ENCODE measurements at places on chromosomes 11 and 22.

GRCh38 chr11:34234086-34234740 is 123.6 kb downstream of the ABTB2 start:
- peak; percentile 92 for DNase-seq

GRCh38 chr11:61960532-61960931 is 6.9 kb downstream of the FTH1 start:
- DNase-seq, result no peak

- DNase-seq, result no peak
Observed at GRCh38 chr11:111135778-111136570, 109.6 kb upstream of the POU2AF2 start.

GRCh38 chr11:127926721-127927120 is 660.6 kb downstream of the ETS1 start:
- no peak for DNase-seq

- no peak for DNase-seq
Observed at GRCh38 chr11:78972177-78972576, 397.5 kb upstream of the NARS2 start.

GRCh38 chr11:106231591-106231990 is 154.1 kb downstream of the AASDHPPT start:
- no peak for DNase-seq

DNA sequence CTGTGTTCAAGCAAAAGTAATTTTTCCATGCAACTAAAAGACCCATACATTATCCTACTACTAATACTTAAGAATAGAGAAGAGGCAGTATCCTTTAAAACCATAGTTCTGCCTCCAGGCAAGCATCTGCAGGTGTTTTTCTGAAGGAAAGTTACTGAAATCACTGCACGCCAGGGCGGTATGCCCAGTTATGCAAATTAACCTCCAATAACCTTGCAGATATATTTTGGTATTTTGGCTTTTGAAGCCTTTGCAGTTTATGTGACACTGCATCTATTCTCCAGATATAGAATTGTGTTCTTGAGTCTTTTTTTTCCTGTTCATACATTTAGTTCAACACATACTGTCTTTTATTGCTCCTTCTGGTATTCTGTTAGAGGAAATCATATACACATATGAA is 346.2 kb upstream of the PDGFD start:
- no peak for DNase-seq

DNA sequence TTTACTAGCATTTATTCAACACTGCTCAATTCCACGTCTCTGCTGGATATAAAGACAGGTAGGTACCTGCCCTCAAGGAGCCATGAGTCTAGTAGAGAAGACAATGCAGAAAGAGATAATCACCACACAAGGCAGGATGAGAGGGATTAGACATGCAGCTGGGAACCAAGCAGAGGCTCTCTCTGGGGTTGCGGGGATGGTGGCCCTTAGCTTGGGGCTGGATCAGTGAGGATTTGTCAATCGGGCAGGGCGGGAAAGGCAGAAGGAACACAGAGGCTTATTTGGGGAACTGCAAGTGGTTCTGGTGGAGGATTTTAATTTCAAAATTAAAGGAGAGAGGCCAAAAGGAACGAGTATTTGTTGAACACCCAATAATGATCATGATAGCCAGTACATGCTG is 8.5 kb upstream of the DMC1 start:
- no peak for DNase-seq

- no peak for DNase-seq
Observed at GRCh38 chr11:110472858-110473257, 43.1 kb downstream of the FDX1 start.

- DNase-seq, result no peak
Observed at GRCh38 chr11:25938952-25939351, 393.0 kb upstream of the ANO3 start.

GRCh38 chr11:64040684-64041322 is 5.1 kb downstream of the FLRT1 start:
- DNase-seq, result peak; percentile 19

- DNase-seq, result no peak
Observed at GRCh38 chr11:93801366-93801765, 17.3 kb downstream of the MED17 start.

- no peak for DNase-seq
Observed at GRCh38 chr11:69919659-69920344, 100.6 kb upstream of the FGF3 start.

- DNase-seq, result no peak
Observed at GRCh38 chr11:61744609-61745156, 7.8 kb upstream of the MYRF start.

GRCh38 chr11:75205564-75206020 is 35.0 kb upstream of the TPBGL start:
- no peak for DNase-seq

DNA sequence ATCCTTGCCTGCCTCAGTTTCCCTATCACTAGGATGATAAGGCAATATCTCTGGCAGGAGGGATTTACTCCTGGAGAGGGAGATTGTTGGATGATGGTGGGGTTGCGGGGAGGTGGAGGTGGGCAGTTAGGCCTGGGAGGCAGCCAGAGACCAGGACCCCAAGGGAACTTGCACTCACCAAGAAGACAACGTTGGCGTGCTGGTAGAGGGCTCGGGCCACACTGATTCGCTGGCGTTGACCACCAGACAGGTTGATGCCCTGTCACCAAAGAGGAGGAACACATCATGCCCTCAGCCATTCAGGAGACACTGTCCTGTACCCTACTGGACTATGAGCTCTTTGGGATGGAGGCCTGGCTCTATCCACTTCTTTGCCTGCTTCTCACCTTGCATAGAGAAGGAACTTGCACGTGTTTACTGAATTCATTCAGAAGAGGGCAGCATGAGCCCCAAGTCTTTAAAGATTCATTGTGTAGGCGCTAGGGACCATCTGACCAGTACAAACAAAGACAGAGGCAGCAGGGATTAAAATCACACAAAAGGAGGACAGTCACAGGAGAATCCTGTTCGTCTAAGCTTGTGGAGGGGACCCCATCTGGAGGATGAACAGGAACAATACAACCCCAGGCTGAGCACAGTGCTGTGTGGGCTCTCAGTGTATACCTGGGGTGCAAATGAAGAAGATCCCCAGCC is 24.2 kb upstream of the KCNJ11 start:
- no peak for DNase-seq

- no peak for DNase-seq
Observed at GRCh38 chr11:10478066-10478465, 23.0 kb downstream of the AMPD3 start.

DNA sequence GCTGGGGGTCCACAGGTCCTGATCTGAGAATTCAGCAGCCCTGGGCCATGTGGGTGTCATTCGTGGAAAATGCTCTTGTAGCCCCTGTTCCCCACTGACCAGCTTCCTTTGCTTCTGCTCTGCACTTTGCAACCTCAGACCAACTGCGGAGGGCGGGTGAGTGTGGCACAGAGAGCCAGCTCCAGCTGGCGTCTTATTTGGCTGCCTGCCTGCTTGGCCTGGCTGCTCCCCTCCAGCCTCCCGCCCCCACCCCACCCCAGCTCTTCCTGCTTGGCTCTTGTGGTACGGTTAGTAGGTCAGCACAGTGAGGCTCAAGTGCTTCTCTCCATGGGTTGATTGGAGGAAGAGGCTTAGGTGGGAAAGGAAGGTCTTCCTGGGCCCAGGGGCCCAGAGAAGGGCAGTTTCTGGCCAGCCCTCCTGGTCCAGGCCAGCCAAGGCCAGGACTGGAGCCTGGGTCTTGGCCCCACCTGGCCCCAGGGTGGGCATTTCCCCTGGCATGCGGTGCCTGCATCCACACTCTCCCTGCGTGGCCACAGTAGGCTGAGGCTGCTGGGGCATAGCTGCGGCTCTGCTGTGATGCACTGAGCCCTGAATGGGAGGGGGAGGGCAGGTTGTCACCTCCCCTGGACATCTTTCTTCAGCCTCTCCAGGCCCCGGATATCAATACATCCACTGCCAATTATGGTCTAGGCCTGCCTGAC is 26.5 kb downstream of the MYO7A start:
- DNase-seq, result no peak

DNA sequence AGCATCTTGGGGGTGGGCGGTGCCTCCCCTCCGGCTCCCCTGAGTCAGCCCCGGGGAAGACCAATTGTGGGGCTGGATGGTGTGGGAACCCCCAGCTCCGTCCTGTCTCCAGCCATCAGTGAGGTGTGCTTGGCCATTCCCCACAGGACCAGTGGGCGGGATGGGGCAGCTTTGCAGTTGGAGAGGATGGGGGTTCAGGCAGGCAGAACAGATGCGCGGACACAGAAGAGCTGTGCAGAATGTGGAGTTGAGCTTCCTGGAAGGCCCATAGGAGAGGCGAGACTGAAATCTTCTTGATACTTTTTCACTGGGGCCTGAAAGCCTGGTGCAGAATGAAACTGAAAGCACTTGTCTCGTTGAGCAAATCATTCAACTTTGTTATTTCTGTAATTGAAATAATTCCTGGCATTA is 23.8 kb downstream of the PARVB start:
- peak; percentile 74 for DNase-seq

- DNase-seq, result no peak
Observed at GRCh38 chr22:33699176-33699575, 221.1 kb downstream of the LARGE1 start.

DNA sequence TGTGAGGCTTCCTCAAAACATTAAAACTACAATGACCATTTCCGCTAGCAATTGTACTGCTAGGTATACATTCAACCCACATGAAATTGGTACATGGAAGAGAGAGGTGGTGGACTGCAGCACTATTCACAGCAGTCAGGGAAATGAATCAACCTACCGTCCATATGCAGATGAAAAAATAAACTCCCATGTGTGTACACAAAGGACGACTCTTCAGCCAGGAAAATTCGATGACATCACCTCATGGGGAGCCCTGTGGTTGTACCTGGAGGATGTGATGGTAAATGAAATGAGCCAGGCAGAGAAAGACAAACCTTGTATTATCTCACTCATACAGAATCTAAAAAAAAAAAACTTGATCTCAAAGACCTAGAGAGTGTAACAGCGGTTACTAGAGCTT is 23.3 kb downstream of the RFPL3 start:
- DNase-seq, result no peak

DNA sequence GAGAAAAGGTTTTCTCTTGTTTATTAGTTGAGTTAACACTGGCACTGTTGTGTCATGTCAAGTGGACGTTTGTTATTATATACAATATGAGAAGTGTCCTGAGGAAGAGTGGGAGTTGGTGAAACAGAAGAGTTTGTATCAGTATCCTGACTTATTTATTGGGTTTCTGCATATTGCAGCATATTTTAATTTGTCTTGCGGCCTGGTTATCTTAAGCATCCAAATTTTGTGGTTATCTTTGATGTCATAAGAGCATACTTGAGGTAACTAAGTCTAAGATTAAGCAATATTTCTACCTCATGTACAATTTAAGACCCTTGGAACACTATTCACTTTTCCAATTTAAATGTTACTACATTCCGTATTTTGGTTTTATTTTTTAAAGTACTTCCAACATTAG is 103.5 kb downstream of the DDX10 start:
- DNase-seq, result no peak

GRCh38 chr11:96361778-96362177 is 18.8 kb upstream of the MAML2 start:
- no peak for DNase-seq

- peak; percentile 51 for DNase-seq
Observed at GRCh38 chr11:927871-928270, 2.2 kb downstream of the AP2A2 start.

- no peak for DNase-seq
Observed at GRCh38 chr11:86553265-86553664, 119.2 kb downstream of the ME3 start.

GRCh38 chr22:26770624-26771023 is 113.2 kb downstream of the MIAT start:
- DNase-seq, result no peak

- no peak for DNase-seq
Observed at GRCh38 chr11:119012629-119013170, 5.4 kb downstream of the RPS25 start.

GRCh38 chr22:48316257-48317250 is 1511.1 kb downstream of the BRD1 start:
- no peak for DNase-seq

DNA sequence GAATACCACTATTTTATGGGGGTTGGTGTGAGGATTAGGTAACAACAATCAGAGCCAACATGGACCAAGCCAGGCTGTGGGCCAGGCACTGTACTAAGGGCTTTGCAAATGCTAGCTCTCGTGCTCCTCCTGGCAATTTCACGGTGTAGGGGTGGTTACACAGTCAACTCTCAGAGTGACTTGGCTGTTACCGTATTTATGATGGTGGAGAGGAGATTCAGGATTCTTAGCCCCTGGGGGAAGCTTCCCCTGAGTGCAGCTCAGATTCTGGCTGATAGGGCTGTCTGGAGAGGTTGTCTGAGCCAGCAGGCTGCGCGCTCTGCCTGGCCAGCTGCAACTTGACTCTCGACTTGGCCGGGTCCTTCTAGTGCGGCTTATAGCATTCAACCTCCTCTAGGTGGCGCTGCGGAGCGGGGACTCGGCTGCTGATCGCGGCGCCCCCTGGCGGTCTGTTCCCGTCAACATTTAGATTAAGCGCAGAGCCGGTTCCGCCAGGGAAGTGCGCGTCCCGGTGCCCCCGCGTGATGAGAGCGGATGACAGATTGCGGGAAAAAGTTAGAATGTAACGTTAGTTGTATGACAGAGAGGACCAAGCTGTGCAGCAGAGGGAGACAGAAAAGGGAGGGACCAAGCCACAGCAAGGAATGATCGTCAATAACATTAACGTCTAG is 4.5 kb upstream of the NCF4 start:
- DNase-seq, result peak; percentile 91

DNA sequence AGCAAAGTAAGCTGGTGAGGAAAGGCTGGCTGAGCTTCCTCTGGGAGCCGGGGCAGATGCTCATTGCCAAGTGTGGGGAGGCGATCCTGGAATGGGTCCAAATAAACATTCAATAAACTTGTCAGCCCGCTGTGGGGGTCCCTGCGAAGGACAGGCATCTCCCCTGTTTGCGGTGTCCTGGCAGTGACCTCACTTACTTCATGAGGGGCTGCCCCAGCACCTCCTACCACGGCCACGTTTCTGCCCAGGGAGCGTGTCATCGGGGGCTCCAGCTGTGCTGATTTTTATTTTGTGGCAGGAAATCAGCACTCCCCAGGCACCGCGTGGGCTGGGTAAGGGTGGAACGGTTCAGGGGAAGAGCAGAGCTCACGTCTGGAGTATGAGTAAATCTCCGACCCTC is 493.9 kb upstream of the B3GAT1 start:
- DNase-seq, result no peak

GRCh38 chr11:16292167-16292859 is 64.0 kb downstream of the SOX6 start:
- no peak for DNase-seq

GRCh38 chr11:119266063-119266462 is 50.9 kb downstream of the MCAM start:
- DNase-seq, result no peak

All from GM12865 (cell line).